ENCODE measurements at places on chromosomes 11 and 22.

DNA sequence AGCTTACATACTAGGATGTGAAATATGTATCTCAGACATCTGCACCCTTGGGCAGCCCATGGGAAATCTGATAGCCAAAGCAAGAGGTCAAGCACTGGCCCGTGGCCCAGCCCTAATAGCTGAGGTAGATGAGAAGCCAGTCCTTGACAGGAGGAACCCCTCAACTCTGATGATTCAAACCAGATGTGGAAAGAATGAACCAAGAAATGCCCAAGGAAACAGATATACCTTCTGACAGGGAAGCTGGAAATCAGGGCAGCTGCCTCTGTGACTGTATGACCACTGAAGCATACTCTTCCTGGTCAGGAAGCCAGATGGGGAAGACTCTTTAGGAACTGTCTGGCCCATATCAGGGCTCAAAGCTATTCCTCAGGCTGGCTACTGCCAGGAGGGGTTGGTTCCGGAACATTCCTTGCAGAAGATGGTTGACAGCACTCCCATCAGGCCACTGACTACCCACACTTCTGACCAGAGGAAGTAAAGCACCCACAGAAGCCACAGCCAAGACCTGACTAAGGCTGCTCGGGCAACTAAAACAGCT is 124.2 kb downstream of the SWAP70 start:
- DNase-seq = peak; percentile 92

DNA sequence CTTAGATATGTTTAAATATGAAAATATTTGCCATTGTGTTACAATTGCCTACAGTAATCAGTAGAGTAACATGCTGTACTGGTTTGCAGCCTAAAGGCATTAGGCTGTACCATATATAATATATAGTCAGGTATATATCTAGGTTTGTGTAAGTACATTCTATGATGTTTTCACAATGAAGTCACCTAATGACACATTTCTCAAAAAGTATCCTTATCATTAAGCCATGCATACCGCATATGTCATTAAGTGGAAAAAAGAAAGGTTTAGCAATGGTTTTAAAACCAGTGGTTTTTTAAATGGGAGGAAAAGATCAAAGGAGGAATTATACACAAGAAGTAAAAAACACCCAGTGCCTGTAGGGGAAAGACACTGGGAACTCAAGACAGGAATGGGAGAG is 122.7 kb downstream of the RBFOX2 start:
- no peak for DNase-seq

DNA sequence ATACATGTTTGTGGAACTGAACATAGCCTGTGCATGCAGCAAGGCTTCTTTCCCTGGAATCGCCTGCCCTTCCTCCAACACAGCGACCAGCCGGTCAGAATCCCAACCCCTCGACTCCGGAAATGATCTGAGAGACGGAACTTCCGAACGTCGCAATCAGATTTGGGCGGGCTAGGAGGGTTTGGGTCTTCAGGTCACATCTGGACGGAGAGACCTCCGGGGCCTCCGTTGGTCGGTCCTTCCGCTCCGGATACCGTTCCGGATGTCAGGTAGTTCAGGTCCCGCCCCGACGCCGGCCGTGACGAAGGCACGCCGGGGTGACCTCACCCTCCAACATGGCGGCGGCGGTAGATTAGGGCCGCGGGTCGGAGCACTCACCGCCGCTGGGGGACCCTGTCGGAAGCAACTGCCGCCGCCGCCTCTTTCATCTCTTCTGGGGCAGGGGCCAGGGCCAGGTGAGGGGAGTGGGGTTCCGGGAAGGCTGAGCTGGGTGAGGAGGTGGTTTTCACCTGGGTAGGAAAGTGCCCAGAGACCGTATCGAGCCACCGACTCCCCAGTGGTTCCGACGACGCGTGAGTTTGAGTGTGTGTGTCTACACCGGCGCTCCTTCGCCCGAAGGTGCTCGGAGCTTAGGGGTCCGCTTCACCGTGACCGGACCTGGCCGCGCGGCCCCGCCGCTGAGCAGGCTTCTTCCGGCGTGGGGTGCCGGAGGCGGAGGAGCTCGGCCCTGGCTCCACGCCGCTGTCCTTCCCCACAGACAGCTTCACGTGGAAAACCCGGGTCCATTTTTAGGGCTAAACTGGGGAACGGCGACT is at the start of gene BCL2L13:
TSS of gene BCL2L13 (plus strand) at position 326 of the 815 bp plus-strand sequence. CDS start 16,955 bp downstream, outside the sequence.
- DNase-seq = peak; percentile 87

GRCh38 chr11:24793479-24793878 is 296.6 kb downstream of the LUZP2 start:
- DNase-seq = no peak

DNA sequence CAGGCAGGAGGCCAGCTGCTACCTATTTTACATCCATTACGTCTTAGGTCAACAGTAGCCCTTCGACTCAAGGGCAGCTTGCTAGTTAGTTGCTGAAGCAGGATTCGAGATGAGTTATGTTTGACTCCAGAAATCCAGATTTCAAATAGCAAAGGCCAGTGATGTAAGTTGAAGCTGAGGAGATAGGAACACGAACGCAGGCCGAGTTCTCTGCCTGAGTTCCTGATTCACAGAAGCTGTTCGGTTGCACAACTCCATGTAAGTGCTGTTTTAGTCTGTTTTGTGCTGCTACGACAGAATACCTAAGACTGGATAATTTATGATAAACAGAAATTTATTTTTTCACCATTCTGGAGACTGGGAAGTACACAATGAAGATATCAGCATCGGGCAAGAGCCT is 111.2 kb downstream of the SLC1A2 start:
- no peak for DNase-seq

DNA sequence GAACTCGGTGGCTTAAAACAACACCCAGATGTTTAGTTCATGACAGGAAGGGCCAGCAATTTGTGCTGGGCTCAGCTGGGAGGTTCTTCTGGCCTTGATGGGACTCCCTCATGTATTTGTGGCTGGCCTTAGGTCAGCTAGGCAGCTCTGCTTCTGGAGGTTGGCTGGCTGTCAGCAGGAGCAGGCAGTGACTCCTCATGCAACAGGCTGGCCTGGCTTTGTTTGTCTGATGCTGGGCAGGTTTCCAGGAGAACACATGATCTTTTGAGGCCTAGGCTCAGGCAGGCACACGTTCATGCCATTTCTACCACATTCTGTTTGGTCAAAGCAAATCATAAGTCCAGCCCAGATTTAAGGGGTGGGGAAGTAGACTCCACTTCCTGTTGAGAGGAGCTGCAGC is 571.2 kb downstream of the TBC1D22A start:
- DNase-seq = peak; percentile 5

DNA sequence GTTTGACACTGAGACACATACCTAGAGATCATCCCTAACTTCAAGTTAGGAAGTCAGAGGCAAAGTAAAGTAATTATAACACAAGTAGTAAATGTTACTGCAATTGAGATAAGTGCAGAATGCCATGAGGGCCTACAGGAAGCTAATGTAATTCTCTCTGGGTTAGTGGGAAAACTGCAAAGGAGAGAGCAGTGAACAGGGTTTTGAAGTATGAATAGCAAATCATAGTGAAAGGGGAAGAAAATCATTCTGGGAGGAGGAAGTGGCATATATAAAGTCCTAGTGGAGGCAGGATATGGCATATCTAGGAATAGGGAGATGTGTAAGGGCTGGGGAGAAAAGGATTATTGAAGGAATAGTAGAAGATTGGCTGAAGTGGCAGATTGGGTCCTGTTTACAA is 27.9 kb downstream of the RNF169 start:
- no peak for DNase-seq

GRCh38 chr11:101323997-101324396 is 194.4 kb upstream of the PGR start:
- no peak for DNase-seq

- DNase-seq = no peak
These were observed 75.4 kb downstream of the MAML2 start for GRCh38 chr11:96267496-96268032.

DNA sequence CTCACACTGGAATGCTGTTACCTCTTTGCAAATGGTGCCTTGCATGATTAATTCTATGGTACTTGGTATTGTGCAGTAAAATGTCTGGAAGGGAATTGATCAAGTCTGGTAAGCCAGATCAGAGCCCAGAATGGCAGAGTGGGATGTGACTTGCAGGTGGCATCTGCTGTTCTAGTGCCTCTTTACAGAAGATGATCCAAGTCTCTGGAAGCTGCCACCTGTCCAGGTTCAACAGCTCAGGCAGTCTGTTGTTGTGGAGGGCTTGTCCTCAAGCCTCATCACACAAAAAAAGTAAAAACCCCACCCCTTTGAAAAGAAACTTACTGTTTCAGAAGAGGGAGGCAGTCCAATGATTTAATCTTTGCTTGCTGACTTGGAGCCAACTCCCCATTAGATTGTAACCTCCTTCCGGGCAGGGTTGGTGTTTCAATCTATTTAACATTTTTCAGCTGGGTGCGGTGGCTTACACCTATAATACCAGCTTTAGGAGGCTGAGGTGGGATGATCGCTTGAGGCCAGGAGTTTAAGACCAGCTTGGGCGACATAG is 17.1 kb downstream of the ZNRF3 start:
- no peak for DNase-seq

Data from AG08395 (cell line).